Thyroid gland (tissue), 4 donors: ENCODE measurements at places on chromosomes 7 and 10. TPM values are rescaled to one million over a fixed set of nuclear protein-coding genes. Genes with fewer than 3 reads are reported as not detected.
A peak's percentile ranks its signal among the peaks of the same experiment; 100 is the strongest.

The CCDC146 gene
- 43.8 TPM for total RNA-seq

GRCh38 chr10:16905320-16905719, 88.1 kb upstream of the RSU1 start:
- no peak for DNase-seq
- peaks cover 8% of the 10 kb centered on the region for H3K4me1 ChIP-seq
- H3K36me3 ChIP-seq, result no peaks in the 10 kb centered on the region
- H3K27me3 ChIP-seq, result no peaks in the 10 kb centered on the region
- no peak overlapping the region for H3K4me3 ChIP-seq

- DNase-seq, result no peak
- H3K27me3 ChIP-seq, result no peaks in the 10 kb centered on the region
- H3K4me1 ChIP-seq, result peaks cover 17% of the 10 kb centered on the region
- H3K36me3 ChIP-seq, result no peaks in the 10 kb centered on the region
Measured at GRCh38 chr7:139725077-139725476, 52.7 kb downstream of the HIPK2 start.

GRCh38 chr7:20786779-20787659, at the start of gene SP8:
Gene SP8 (minus strand): TSS chr7:20786886. CDS start chr7:20786798, 88 bp downstream.
- H3K27me3 ChIP-seq, result peaks cover 78% of the 10 kb centered on the region
- no peaks in the 10 kb centered on the region for H3K36me3 ChIP-seq
- H3K4me3 ChIP-seq, result no peak within 1 kb of the TSS
- H3K27ac ChIP-seq, result no peak within 1 kb of the TSS

DNA sequence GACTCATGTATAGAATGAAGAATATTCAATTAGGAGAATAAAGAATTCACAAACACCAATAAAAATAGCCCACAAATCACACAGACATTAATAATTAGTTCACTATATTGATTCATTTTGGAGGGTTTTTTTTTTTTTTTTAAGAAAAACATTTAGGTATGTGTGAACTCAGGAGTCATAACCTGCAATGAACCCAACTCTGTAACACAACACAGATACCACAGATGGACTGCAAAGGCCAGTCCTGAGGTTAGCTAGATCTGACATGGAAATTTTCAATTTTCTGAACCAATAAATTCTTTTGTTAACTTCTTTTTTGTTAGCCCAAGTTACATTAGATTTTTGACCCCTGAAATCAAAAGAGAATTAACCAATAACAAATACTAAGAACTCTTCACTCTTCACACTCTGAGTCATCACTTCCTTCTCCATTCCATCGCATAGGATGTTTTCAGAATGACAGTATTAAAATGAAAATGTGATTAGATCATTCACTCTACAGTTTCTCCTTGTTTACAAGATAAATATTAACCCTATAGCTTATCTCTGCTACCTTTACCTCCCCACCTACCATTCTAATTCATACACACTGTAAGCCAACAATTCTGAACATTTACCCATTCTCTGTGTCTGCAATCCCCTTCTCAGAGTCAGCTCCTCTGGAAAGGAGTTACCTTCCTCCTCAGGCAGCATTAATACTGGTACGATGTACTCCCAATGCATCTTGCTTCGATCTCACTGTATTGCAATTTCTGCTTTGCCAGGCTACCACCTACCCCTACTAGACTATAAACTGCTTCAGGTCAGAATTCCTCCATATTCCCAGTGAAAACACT, 141.5 kb downstream of the LRRN3 start:
- H3K36me3 ChIP-seq, result no peaks in the 10 kb centered on the region
- no peak overlapping the region for H3K4me3 ChIP-seq
- no peak for DNase-seq
- H3K4me1 ChIP-seq, result no peaks in the 10 kb centered on the region
- no peak overlapping the region for H3K27ac ChIP-seq

DNA sequence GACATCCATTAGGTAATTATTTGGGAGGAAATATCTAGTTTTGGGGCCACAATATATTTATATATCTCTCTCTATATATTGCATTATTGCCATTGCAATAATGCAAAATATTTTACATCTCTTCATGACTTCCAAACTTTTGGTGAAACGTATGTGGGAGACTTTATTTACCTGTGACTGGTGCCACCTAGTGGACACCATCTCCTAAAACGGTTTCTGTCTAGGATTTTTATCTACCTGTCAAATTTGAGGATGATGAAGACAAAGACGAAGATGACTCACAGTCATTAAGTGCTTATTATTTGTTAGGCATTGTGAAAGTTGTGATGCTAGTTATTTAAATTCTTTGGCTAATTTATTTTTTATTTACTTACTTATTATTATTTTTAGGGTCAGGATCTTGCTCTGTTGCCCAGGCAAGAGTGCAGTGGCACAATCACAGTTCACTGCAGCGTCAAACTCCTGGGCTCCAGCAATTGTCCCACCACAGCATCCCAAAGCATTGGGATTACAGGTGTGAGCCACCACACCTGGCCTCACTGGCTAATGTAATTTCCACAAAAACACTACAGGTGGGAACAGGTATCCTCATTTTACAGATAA, 18.7 kb upstream of the CBLL1 start:
- peaks cover 29% of the 10 kb centered on the region for H3K4me1 ChIP-seq
- H3K27ac ChIP-seq, result no peak overlapping the region
- H3K4me3 ChIP-seq, result no peak overlapping the region
- peak; percentile 59 for DNase-seq
- H3K36me3 ChIP-seq, result no peaks in the 10 kb centered on the region

DNA sequence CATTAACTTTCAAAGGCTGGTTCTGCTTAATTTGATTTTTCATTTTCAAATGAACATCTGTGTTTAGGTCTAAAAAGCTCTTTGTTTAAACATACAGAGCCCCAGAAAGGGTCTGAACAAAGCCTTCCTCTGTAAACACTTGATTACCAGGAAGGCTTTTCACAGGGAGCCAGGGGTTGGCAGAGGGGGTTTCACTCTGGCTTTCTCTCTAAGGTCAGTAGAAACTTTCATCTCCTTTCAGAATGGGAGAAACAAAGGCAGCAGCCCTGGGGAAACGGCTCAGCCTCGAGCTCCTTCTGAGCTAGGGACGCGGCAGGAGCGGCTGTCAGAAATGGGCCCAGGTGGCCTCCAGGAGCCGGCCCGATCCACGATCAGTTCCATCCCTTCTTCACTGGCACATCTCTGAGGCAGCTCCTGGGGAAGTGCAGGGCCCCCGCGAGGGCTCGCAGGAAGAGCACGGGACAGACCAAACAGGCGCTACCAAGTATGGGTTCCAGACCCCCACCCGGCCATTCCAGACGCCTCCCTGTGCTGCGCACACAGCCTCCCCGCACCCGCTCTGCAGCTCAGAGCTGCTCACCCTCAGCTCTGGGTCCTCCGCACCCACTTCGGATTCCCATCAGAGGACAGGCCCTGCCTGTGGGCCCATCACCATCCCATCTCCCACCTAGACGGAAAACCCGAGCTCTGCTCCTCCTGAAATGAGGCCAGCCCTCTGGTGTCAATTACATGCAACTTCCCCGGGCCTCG, 124.1 kb downstream of the MAD1L1 start:
- H3K4me1 ChIP-seq, result peaks cover 27% of the 10 kb centered on the region
- H3K27ac ChIP-seq, result no peak overlapping the region
- no peaks in the 10 kb centered on the region for H3K36me3 ChIP-seq

GRCh38 chr10:48594803-48595538, 9.9 kb downstream of the ARHGAP22 start:
- H3K27me3 ChIP-seq, result no peaks in the 10 kb centered on the region
- no peak overlapping the region for H3K27ac ChIP-seq
- DNase-seq, result no peak
- H3K4me3 ChIP-seq, result no peak overlapping the region
